ENCODE measurements at places on chromosomes 13 and 19.
A peak's percentile ranks its signal among the peaks of the same experiment; 100 is the strongest.

GRCh38 chr19:47093841-47094240, 19.7 kb downstream of the ZC3H4 start:
- DNase-seq = no peak

DNA sequence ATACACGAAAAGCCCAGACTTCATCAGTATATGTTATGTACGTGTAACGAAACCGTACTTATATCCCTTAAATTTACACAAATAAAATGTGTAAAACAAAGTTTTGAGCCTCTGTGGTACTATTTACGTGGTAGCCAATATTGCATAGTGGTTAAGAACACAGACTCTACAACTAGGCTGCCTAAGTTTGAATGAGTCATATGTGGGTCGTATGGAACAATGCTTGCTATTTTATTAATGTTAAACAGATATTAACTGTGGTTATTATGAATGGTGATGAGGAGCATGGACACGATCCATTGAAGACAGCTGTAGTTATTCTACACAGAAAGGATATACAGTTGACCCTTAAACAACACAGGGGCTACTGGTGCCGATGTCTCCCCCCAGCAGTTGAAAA, 42.5 kb downstream of the DPY19L3 start:
- no peak for DNase-seq

DNA sequence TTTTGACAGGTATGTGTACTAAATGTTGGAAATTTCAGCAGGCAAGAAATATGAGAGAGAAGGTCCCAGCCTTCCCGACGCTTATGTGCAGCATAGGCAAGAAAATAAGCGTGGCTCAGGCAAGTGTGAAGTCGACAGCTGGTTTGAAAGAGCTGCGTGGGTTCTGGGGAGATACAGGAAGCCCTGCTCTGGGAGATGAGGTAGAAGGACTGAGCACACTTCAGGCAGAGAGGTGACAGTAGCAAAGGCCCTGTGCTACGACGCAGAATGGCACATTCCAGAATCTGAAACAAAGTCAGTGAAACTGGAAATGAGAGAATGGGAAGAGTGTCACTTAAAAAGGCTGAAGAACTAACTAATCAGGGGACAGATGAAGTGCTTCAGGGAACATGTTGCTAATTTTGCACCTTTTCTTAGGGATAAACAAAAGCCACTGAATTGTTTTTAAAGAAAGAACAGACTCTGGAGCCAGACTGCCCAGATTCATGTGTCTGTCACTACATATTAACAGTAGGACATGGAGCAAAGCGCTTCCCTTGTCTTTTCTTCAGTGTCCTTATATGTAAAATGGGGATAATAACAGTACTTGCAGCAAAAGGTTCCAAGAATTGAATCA, 160.1 kb downstream of the SPRY2 start:
- DNase-seq = no peak

- DNase-seq = no peak
Measured at GRCh38 chr19:2117215-2117960, 20.7 kb downstream of the IZUMO4 start.

DNA sequence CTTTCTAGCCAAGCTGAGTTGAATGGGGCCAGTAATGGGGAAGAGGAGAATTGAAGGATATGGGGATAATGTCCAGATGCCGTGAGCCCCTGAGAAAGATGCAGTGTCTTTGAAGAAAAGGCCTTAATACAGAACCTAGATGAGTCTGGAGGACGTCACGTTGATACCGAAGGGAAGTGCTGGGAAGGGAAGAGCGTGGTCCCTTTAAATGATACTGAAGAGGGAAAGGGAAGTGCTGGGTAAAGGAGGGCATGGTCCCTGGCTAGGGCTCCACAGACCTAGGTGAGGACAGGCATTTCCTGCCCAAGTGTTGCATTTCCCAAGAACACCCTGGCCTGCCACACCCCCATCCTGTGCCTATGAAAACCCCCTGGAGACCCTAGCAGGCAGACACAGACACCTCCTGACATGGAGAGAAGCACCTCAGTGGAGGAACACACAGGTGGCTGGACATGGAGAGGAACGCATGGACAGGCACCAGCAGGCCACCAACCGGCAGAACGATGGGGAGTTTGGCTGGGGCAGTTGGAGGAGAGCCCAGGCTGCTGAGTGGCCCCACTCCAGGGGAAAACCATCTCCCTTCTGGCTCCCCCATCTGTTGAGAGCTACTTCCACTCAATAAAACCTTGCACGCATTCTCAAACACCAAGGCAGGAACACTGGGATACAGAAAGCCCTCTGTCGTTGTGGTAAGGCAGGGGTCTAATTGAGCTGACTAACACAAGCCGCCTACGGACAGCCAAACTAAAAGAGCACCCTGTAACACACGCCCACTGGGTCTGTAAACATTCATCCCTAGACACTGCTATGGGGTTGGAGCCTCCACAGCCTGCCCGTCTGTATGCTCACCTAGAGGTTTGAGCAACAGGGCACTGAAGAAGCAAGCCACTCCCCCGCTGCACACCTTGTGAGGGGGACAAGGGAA, 34.9 kb upstream of the POMP start:
- DNase-seq = no peak

- no peak for DNase-seq
Measured at GRCh38 chr13:85565652-85566051, 233.6 kb downstream of the SLITRK6 start.

DNA sequence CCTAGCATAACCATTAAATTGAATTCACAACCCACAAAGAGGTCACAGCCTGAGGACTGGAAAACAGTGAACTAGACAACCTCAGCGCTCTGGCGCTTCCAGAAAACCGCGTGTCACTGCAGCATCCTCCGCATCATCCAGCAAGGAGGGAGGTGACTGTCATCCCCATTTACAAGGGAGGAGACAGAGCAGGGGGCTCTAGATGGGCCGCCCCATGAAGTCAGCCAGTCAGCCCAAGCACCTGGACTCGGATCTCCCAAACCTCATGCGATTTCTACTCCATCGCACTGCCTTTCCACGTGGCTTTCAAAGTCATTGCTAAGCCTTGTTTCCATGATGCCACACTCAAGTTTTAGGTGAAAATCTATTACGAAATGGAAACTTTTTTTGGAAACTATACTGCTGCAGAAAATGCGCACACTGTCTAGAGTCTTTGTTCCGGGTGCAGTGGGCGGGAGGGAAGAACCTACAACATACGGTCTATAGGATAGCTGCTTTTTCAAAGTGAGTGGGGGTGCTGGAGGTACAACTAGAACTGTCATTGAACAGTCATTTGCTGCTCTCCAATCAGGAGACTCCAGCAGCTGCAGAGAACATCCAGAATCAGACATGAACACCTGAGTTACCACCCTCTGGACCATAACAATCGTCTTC, 2.8 kb downstream of the AP3D1 start:
- no peak for DNase-seq

DNA sequence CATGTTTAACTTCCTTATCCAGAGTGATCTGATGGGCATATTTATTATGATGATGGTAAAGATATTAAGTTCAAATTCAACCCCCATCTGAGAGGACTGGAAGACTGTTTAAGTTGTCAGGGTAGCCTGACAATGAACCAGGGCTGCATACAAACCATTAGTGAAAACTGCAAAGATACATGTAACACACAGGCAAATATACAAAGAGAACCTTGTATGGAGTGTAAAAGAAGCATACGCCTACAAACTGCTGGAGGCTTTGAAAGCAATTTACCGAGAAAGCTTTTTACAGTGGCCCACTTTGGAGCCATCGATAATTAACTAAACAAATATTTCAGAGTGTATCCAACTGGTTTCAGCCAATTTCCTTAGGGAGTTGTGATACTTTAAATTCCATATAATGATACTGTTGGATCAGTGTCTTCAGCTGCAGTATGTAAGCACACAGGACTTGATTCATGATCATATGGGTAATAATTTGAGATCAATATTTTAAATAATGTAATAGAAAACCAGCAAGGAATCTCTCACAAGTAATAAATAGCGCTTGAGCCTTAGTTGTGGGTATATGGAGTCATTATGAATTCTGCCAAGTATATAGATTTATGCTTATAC, 231.5 kb upstream of the SPRY2 start:
- DNase-seq = no peak

DNA sequence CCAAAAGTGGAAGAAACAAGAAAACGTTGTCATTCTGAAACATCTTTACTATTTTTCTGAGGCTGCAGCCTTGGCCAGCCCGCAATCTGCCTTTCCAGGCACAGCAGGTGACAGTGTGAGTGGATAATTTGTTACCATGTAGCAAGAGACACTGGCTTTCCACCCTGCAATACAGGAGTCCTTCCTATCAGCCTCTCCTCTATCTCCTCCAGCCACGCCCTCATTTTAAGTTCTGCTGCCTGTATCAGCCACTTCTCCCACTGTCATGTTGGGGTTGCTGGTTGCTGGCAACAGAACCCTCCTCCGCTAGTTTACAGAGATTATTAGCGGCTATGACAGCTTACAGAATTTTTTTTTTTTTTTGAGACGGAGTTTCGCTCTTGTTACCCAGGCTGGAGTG, 7.7 kb upstream of the LGALS7 start:
- no peak for DNase-seq

- peak; percentile 93 for DNase-seq
Measured at GRCh38 chr13:77326905-77327604, at the start of gene MYCBP2. Gene MYCBP2, minus strand, starts transcription at chr13:77327094. Its CDS starts 319 bp downstream, at chr13:77326775.

DNA sequence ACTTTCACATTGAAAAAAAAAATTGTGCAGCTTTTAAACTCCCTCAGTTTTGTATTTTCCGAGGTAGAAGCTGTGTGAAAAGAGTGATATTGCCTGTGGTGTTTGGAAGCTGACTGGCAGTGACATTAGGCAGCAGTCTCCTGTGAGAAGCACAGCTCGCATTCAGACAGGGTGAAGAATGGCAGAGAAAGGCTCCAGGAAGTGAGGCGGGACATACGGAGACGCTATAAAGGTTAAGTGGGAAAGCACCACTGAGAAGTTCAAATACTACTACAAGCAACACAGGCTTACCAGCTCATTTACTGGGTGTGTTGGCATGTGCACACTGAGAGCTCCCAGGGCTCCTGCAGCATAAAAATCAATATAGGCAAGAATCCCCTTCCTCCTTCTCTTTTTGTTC, 88.4 kb downstream of the RXFP2 start:
- DNase-seq = no peak

GRCh38 chr13:28744091-28744536, 25.3 kb upstream of the SLC46A3 start:
- no peak for DNase-seq

DNA sequence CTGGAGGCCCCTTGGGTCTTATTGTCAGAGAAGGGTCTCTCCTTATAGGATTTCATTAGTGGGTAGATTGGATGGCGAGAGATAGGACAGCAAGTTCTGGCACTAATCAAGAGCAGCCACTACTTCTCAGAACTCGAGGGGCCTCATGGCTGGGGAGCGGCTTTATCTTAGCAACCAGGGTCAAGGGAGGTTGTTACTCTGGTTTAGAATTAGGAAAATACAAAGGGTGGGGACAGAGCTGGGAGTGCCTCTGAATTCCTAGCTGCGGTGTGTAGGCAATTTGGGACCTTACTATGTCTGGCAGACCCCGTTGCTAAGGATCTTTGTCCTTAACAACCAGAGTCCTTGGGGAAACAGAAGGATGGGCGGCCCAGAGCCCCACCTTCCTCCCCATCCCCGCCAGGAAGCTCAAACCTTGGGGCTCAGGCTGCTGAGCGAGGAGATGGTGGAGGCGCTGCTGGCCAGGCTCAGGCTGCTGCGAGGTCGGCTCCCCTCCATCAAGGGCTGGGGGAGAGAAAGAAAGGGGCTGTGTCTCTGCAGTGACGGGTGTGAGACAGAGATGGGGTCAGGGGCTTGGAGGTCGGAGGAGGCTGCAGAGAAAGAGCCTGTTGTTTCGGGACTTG, 1.2 kb downstream of the PLEKHA4 start:
- DNase-seq = no peak

GRCh38 chr19:12872941-12873890, 8.0 kb downstream of the DNASE2 start:
- no peak for DNase-seq

GRCh38 chr19:57406516-57407123, 4.3 kb upstream of the ZNF17 start:
- peak; percentile 45 for DNase-seq

DNA sequence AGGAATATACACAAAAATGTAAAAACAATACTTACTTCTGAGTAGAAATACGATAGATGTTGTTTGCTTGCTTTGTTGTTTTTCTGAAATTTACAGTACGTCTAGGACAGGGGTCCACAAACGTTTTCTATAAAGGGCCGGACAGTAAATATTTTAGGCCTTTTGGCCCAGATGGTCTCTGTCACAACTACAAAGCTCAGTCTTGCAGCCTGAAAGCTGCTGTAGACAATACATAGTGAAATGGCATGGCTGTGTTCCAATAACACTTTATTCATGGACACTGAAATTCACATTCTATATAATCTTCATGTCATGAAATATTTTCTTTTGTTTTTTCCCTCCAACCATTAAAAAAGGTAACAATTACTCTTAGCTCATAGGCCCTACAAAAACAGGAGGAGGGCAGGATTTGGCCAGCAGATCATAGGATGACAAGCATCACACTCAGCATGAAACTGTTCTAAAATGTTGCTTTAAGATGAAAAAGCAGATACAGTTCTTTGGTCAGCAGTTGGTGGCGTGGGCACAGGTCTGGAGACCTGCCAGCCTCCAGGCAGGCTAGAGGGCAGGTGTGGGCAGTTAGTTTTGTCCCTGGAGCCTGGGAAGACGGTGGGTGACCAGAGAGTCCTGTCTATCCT, at the start of gene EDDM13:
Gene EDDM13 (plus strand): TSS at position 588 of the 638 bp plus-strand sequence. CDS start 87 bp downstream, outside the sequence.
- DNase-seq = no peak

DNA sequence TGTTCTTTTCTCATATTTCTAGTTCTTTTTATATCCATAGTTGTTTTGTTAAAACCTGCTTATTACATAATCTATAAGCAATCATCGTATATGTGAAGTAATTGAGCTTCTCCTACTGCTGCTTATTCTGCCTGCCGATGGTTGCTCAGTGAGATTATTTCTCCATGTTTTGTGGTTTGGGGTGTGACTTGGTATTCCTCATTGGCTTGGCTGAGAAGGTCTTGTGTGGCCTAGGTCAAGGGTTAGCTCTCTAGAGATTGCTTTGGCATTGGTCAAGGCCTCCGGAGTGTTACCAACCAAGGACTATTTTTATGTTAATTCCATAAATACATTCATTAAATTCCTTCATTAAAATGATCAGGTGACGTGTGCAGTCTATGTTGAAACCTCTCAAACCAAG, 302.8 kb downstream of the MYO16 start:
- no peak for DNase-seq

GRCh38 chr13:39110518-39111097, 72.4 kb downstream of the NHLRC3 start:
- DNase-seq = no peak

DNA sequence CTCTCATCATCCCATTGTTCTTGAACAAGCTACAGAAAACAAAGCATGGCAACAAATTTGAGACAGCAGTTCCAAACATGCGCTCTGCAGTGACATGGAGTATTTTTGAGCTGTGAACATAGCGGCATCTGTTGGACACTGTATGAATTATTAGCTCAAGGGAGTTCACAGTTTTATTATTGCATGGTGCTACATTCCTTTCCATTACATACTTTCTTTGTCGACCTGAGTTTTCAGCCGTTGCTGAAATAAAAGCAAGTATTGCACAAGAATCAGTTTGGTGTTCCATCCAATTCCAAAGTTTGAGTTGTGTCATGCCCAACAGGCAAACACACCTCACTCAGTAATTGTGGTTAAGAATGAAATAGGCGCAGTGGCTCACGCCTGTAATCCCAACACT, 30.1 kb upstream of the METTL21C start:
- DNase-seq = no peak
